ENCODE measurements at places on chromosomes 12 and 14.
A peak's percentile ranks its signal among the peaks of the same experiment; 100 is the strongest.

DNA sequence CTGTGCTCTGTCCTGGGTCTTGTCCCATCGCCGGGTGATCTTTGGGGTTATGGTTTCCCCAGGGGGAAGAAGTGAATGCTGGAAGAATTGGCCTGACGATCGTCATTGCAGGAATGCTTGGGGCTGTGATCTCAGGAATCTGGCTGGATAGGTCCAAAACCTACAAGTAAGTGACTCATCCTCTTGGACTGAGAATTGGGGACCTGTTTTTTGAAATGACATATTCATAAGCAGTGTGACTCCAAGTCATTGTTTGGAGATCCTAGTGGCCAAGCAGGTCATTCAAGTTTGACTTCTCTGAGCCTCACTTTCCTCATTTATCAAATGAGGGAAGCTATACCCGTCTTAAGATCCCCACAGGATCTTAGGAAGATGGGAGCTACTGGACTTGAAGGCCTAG, 25.8 kb downstream of the ERG28 start:
- no peak for DNase-seq

GRCh38 chr14:67934862-67935261, 115.3 kb downstream of the RAD51B start:
- DNase-seq, result no peak

DNA sequence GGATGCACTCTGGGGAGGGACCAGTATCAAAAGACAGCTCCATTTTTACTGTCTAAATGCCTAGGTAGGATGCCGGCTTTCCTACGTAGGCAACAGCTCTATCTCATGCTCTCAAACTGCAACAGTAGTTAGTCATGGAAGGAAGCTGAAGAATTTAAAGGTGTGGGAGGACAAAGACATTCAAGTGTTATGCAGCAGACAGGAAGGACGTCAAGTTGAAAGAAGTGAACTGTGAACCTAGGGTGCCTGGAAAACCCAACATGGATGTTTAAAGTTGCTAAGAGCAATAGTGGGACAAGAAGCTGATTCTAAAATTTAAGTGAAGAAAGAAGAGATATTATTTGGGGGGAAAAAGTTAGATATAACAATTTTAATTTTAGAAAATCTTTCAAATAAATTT, 5.9 kb downstream of the SEC23A start:
- DNase-seq, result no peak

DNA sequence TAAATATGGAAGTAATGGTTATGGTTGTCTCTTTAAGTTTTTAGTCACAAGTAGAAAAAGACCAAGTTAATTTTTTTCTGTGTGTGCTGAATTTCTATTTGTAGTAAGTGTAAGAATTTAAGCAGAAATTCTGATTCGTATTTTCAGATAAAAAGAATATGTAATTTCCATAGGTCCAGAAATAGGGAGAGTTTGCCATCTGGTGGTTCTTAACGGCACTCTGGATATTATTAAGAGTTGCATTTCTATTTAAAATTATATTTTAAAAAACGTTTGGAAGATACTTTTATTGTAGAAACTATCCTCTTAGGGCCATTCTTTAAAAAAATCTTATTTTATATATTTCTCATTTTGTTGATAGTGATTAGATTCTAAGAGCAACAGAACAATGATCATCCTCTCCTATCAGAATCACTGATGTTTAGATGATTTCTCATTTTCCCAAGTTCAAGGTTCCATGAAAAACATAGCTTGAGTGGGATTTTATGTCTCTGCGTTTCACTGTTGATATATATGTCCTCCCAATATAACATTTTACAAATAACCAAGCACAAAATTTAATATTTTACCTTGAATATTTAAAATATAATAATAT, 88.3 kb downstream of the LRRK2 start:
- no peak for DNase-seq

DNA sequence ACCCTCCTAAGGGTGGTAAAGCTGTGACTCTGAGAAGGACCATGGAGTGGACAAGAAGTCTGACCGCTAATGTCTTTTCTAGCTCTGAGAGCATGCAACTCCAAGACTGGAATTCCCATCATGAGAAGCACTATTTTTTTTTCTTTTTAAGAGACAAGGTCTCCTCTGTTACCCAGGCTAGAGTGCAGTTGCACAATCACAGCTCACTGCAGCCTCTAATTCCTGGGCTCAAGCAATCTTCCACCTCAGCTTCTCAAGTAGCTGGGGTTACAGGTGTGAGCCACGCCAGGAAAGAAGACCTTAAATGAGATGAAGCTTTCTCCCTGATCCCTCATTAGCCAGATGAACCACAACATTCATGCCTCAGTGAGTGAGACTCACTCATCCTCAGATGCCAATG, 19.2 kb downstream of the VDR start:
- DNase-seq, result no peak

GRCh38 chr12:10119066-10119465, 10.9 kb downstream of the CLEC7A start:
- DNase-seq, result no peak

- peak; percentile 10 for DNase-seq
Measured at GRCh38 chr12:2891240-2892053, 756 bp downstream of the TULP3 start.

DNA sequence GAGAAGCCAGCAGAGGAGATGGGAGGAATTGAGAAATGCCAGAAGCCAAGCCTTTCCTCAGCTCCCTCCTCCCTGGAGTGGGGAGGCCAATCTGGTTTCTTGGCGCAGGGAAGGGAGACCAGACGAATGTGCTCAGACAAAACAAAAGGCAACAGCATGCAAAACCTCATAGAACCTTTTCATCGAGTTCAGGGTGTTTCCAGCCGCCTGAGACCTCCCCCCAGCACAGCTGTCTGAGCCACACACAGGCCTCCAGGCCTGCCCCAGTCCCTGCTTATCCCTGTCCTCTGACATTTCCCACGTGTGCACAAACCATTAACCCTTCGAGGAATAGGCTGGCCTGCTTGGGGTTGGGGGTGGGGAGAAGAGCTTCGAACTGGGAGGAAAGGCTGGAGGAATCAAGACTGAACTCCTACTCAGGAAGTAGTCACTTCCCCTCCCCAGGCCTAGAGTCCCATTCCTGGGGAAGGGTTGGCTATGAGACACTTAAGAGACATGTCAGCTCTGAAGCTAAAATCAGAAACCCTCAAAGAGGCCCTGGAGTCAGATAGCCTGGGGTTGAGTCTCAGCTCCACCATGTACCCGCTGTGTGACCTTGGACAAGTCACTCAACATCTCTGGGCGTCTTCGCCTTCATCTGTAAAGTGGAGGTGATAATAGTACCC, 10.7 kb downstream of the TBX3 start:
- DNase-seq, result no peak

- no peak for DNase-seq
Measured at GRCh38 chr12:80846952-80847351, 90.8 kb downstream of the LIN7A start.

DNA sequence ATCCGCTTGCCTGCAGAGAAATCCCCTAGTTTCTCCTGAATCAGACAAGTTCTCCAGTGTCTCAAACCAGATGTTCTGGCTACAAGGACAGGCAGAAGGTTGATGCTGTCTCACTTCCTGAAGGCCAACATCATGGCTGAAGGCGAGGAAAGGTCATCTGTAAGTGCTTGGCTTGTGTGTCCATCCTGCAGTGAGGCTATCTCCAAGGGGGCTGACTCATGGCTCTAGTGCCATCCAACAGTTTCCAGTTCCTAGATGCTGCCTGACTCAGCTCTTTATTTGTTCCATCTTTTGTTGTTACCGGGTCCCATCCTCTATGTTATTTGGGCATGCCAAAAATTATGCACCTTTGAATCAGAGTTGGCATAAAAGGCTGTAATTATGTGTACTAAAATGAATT, 232.1 kb upstream of the TBX3 start:
- no peak for DNase-seq

- DNase-seq, result no peak
Measured at GRCh38 chr14:85125291-85125670, 404.7 kb upstream of the FLRT2 start.

GRCh38 chr14:75442642-75443041, 14.8 kb downstream of the JDP2 start:
- DNase-seq, result no peak

- DNase-seq, result no peak
Measured at GRCh38 chr14:96096639-96097610, 57.8 kb downstream of the C14orf132 start.

DNA sequence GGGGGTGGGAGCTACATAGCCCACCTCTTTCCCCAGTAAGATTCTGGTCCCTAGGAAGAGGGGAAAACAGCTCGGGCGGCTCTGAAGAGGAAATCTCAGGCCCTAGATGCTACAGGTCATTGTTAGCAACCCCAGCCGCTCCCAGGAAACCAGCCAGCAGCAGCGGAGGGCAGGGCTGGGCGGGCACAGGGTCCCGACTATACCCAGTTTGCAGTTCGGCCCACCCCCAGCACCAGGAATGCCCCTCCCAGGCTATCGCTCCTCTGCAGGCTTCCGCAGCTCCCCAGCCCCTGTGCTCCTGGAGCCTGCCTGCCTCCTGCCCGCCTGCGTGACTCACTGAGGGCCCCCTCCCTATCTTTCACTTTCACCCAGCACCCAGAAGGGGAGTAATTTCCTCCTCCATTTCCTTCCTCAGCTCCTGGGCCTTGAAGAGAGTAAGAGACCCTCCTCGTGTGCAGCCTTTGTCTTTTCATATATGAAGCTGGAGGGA, 27.2 kb upstream of the PNMA1 start:
- DNase-seq, result no peak

GRCh38 chr14:80762641-80763228, 178.8 kb downstream of the CEP128 start:
- DNase-seq, result no peak

- DNase-seq, result no peak
Measured at GRCh38 chr12:57111031-57111734, at the start of gene STAT6. Gene STAT6 (minus strand): TSS chr12:57111362. CDS start chr12:57108278, 3,084 bp downstream.

DNA sequence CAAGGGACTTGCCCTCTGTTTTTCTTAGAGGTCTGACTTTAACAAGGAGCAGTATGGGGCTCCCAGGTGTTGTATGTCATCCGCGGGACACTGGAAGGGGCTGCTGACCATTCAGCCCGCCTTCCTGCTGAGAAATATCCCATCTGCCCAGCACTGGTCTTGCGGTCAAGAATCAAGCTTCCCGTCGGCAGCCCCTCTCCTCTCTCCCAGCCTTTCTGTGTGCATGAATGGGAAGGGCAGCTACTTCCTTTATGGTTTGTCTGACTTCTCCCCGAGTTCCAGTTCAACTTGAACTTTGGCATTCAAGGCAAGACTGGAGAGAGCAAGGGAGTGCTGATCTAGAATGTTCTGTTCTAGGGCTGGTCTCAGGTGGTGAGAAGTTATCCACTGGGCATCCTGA, 51.5 kb downstream of the PSMA6 start:
- no peak for DNase-seq

- no peak for DNase-seq
Measured at GRCh38 chr14:97408937-97409815, 612.0 kb downstream of the VRK1 start.

GRCh38 chr14:52776816-52777215, 14.6 kb downstream of the GNPNAT1 start:
- DNase-seq, result no peak

GRCh38 chr12:89166525-89166934, 185.8 kb downstream of the DUSP6 start:
- DNase-seq, result no peak

DNA sequence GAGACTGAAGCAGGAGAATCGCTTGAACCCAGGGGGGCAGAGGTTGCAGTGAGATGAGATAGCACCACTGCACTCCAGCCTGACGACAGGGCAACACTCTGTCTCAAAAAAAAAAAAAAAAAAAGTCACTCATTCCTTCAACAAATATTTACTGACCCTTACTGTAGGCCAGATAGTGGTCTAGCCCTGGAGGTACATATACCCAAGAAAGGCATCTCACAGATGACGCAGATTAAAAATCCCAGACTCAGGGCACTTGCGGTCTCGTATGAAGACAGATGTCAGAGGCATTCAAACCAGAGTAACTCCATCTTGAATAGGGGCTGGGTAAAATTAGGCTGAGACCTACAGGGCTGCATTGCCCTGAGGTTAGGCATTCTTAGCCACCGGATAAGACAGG, 44.8 kb downstream of the CLMN start:
- DNase-seq, result no peak

DNA sequence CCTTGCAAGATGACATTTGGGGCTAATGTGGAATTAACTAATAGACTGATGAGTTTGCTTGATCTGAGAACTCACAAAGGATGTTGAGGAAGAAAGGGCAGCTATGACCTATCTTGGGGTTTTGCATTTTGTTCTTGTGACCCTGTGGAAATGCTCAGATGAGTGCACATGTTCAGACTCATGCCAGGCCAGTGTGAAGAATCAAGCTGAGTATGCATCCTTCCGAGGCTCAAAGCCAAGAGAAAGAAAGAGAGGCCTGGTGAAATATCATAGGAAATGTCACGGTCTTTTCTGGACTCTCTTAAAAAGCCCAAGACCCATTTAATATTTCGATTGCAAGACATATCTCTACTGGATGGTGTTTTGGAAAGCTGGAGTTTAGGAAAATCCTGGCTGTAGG, 96.3 kb downstream of the CACNA1C start:
- no peak for DNase-seq

DNA sequence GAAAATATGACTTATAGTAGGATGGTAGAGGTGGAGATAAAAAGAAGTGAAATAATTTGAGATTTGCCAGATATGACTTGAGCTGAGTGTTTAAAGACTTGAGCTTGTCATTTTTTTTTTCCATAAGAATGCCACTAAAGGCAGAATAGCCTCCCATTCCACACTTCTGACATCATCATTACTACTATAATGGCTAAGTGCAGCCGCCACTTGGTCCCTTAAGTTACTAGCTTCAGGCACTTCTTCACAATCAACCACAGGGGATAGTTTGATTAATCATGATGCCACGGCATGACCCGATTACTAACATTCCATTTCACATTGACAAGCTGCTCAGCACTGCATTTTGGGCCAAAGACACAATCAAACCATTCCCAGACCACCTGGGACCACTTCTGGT, 127.9 kb downstream of the EFCAB11 start:
- no peak for DNase-seq

DNA sequence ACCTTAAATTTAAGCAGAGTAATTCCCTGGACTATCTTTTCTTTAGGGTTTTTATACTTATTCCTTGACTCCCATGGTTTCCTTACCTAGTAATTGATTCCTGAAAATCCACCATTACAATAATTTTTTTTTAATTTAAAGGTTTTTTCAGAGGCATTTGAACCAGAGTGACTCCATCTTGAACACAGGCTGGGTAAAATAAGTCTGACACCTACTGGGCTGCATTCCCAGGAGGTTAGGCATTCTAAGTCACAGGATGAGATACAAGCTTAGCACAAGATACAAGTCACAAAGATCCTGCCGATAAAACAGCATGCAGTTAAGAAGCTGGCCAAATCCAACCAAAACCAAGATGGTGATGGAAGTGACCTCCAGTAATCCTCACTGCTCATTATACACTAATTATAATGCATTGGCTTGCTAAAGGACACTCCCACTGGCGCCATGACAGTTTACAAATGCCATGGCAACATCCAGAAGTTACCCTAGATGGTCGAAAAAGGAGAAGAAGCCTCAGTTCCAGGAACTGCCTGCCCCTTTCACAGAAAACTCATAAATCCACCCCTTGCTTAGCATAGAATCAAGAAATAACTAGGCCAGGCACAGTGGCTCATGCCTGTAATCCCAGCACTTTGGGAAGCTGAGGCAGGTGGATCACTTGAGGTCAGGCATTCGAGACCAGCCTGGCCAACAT, 53.6 kb downstream of the SLC25A21 start:
- no peak for DNase-seq
